ENCODE measurements at places on chromosomes 1 and 21. TPM values are rescaled to one million over a fixed set of nuclear protein-coding genes. Genes with fewer than 3 reads are reported as not detected.

WDR64 gene
- total RNA-seq, result 0.16 TPM

DNA sequence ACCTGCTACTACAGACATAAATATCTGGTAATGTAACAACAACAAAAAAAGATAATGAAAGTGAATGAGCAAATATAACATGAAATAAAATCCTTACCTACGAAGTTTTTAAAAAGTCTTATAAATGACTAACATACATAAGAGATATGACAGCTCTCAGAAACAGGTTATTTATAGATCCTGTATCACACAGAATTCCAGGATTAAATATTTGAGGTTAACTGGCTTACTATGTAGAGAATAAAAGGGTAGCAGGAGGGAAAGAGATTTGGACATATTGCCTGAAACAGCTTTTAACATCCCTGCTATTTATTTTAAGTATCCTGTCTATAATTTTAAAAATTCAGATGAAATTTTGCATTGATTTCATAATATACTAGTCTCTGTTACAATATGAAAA lies 16.3 kb downstream of the MYSM1 start:
- DNase-seq, result no peak

DNA sequence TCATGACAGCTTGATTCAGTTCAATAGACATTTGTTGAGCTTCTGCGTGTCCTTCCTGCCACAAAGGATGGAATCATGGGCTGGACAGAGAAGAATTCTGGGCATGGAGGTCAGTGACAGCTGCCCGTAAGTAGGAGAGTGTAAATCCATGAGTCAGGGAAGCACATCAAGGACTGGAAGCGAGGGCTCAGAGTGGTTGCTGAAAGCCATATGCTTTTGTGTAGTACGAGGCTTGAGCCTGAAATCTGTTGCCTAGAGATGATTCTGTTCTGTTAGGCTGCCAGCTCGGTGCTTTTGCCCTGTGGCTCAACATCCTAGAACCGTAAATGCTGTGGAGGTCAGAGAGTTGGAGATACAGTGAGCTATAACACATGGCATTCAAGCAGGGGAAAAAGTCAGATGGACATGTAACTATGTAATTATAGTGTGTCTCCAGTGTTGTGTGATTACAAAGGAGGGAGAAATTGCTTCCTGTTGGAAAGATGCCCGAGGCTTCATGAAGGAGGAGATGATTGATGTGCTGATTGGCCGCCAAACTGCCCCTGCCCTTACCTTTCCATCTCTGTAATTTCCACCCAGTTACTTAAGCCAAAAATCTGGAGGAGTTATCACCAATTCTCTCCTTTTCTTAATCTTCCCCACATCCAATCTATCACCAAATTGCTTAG lies 92.8 kb upstream of the CACNA1E start:
- no peak for DNase-seq

DNA sequence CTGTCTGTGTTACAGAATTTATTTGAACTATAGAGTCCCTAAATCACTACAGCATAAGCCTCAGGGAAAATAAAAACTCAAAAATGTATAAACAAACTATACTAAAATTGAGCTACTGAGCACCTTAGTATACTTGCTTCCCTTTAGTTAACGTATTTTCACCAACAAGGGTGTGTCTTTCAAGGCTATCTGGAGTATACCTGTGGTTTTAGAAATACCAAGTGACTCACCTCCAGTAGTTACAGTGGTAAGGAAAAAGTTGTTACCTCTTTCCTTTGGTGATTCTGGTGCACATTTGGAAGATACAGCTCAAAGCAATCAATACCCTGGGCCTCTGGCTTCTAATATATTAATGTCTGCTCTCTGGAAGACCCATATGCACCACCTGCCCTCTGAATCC lies 68.0 kb upstream of the C1orf105 start:
- no peak for DNase-seq

GRCh38 chr1:115098979-115099692 lies 9.8 kb upstream of the TSPAN2 start:
- DNase-seq, result no peak
